ENCODE measurements at places on chromosomes 7 and 10.

DNA sequence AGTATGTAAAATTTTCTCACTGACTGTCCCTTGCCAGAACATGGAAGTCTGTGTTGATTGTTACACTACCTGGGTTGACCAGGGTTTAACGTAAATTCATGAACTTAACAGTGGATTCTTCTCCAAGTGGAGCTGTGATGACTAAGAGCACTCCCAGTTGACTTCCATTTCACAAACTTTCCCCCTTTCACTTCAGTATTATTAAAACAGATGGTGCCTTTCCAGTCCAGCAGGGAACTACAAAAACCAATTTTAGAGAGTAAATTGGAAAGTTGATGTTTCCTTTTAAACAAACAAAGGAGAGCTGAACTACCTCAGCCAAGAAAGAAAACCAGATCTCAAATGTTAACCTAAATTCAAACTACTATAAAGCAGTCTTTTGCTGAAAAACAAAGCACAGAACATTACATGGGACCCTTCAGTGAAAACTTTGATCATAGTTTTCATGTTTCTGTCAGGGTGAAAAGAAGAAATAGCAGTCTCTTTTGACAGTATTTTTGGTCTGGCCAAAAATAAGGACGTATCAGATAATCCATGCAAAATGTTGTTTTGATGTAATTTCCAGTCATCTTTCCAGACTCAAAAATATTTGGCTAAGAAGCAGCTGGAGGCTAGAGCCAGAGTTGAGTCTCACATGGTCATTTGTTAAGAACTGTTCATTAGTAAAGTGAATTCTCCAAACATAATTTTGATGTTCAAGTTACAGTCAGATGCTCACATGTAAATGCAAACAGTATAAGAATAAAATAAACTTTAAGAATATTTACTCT is 479.9 kb upstream of the AKR1E2 start:
- no peak for DNase-seq

- no peak for DNase-seq
These were observed 491 bp upstream of the SH2D4B start for GRCh38 chr10:80537086-80537735.

GRCh38 chr7:76292213-76292573 is 10.3 kb upstream of the HSPB1 start:
- DNase-seq, result no peak

DNA sequence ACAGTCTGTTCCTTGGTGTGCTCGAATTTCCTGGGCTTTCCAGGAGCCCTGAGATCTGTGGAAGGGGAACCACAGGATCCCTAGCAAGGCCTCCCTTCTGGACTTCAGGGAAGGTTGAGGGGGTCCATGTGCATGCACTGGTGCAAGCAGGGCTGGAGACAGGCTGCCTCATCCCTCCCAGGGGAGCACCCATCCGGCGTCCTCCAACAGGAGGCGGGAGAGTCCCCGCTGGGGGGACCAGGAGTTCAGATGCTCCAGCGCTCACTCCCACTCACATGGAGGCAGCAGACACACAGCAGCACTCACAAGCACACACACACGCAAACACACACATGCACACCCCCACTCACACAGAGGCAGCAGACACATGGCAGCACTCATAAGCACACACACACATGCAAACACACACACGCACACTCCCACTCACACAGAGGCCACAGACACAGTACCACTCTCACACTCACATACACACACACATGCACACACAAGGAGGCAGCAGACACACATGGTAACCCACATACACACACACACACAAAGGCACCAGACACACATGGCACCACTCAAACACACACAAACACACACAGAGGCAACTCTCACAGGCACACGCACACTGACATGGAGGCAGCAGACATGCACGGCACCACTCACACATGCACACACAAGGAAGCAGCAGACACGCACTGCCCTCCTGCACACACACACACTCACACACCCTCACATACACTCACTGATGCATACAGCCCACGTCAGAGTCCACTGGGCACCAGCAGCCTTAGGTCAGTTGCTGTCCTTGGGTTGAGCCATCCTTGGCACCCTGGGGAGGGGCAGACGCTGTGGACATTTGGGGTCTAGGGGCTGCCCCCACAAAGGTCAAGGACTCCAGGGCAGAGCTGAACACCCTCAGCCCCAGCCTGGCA is 247.0 kb upstream of the PPP2R2D start:
- DNase-seq, result no peak

- no peak for DNase-seq
These were observed 47.7 kb upstream of the RNF148 start for GRCh38 chr7:122750389-122750788.

DNA sequence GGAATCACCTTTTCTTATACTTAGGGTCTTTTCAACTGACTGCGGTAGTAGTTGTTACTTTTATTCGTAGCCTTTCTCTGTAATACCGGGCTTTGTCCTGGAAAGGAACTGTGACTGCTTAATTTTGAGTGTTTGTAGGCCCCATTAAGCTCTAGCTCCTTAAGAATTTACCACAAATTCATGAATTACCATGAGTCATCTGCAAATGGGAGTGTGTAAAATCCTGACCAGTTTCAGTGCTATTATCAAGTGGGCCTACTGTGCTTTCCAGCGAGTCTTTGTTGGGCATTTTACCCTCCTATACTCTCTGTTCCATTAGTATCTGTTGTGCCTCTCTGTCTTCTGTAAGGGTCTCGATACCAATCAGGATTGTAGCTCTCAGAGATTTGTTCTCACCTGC is 49.7 kb downstream of the ZMYND11 start:
- no peak for DNase-seq

DNA sequence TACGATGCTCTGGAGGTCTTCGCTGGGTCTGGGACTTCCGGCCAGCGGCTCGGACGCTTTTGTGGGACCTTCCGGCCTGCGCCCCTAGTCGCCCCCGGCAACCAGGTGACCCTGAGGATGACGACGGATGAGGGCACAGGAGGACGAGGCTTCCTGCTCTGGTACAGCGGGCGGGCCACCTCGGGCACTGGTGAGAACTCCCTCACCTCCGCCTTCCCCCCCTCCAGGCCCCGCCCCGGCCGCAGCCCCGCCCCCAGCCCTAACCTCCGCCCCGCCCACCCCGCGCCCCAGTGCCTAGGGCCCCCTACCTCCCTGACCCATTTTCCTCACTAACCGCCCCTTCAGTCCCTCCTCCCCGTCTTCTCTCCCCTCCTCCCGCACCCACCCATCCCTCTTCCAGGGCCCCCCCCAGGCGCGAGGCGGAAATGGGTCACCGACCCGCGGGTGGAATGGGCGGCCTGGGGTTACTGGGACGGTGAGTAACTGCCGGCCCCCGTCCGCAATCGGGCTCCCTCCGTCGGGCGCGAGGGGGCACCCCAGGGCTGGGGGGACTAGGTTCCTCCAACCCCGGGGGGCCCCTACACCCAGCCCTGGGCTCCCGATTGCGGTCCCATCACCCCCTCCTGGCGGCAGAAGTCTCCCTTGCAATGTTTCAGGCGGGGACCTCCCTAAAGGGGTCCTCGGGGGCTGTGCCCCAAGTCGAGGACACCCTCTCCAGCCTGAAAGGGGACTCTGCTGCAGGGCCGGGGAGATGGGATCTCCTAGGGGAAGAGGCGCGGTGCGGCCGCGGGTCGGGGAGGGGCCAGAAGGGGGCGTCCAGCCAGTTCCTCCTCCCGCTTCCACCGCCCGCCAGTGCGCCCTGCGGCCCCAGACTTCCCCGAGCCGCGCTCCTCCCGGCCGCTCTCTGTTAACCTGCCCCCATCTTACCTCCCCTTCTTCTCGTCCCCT is 2.1 kb downstream of the PCOLCE start:
- DNase-seq, result no peak

DNA sequence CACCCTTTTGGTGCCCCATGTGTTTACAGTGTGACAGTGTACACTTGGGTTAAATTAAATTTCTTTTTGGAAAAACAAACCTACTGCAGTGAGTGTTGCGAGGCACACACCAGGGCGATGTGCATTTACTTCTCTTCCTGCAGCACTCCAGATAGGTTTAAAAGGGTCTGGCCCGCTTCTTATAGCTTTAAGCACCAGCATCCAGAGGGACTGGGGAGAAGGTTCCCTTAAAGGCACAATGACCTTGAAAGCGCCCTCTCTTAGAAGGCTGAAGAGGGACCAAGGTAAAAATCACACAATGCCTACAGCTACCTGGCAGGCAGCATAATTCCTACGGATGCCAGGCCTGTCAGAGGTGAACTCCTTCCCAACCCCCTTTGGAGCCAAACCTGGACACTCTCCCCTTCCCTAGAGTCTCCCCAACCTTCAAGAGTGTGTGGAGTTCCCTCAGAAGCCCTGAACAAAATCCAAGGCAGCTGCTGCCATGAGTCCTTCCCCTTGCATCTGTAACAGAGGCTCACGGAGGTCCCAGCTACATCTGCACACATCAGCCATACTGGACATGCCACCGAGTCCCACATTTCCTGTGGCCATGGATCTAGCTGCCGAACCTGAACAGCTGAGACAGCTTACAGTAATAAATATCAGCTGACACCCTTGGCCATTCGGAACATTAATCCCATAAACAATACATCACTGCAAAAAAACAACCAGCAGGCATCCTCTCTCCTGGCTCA is 33.2 kb downstream of the TRIM8 start:
- no peak for DNase-seq

- DNase-seq, result no peak
These were observed 26.2 kb upstream of the TRIM24 start for GRCh38 chr7:138433583-138434443.

GRCh38 chr10:7667262-7668141 is 736 bp upstream of the ITIH5 start:
- no peak for DNase-seq

DNA sequence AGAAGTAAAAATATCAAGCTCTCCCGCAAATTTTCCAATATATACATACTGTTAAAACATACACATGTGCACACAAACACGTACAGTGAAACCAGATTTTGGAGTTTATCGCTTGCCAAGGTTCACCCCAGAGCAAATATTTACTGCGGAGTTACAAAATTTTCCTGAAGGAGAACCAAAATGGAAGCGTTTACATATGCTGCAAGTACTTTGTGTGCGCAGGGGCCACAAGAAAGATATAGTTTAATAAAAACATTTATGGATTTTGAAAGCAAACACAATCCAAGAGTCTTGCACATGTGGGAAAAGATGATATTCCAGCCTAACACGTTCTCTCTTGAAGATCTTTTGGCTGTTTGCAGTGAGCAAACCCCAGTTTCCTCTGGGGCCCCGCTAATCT is 301.3 kb upstream of the NFE2L3 start:
- DNase-seq, result no peak

DNA sequence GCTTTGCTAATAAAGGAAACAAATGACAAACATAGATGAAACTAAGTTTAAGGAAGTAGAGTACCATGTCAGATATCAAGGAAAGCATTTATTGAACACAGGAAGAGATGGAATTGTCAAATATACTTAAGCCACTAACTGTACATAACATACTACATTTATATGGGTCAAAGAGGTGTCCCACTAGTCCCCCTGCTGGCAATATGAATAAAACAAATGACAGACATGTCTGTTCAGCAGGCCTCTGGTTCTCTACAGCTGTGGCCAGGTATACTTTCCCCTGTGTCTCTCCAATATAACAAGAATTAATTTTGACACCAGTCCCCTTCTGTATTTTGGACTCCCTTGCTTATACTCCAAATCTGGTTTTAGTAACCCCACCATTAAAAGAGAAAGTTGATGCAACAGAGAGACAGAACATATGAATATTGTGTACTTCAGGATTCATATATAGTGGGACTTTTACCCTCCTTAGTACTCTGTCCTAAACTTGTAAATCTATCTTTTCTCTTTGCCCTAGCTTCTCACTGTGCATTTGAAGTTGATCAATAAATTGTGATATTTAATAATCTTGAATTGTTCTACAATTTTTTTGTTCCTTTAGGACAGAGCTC is 42.9 kb downstream of the CD36 start:
- DNase-seq, result no peak

DNA sequence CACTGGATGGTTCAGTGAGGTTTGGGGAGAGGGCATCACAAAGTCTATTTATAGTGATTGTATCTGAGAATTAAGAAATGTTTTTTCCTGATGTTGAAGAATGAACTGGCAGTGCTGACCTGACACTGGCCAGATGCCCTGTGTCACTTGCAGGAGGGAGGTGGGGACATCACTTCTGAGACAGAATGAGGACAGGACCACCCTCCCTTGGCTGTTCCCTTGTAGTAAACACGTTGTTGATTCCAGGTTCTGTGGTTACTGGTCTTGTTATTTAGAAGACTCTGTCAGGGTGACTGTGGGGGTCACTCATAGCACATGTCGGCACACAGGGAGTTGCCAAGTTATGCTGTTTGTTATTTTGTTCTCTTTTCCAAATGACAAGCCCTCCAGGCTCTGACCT is 126.4 kb downstream of the ADCY1 start:
- DNase-seq, result no peak

DNA sequence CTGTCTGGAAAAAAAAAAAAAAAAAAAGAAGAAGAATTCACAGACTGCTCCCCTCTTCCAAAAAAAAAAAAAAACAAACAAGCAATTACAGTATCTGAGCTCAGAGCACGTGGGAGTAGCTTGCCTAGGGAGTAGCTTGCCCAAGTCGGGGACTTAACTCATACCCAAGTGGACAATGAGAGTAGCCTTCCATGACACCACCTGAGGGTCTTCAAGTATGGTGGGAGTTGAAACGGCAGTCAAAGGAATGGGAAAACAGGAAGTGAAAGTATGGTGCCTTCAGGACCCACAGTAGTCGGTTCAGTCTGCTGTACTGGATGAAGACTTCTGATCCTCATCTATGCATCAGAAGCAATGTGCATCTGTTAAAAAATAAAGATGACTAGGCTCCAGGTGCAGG is 10.6 kb downstream of the VOPP1 start:
- DNase-seq, result no peak

- DNase-seq, result no peak
These were observed 14.4 kb upstream of the RBM20 start for GRCh38 chr10:110629680-110630191.

- DNase-seq, result no peak
These were observed 167.3 kb upstream of the SLC13A1 start for GRCh38 chr7:123367031-123367430.

DNA sequence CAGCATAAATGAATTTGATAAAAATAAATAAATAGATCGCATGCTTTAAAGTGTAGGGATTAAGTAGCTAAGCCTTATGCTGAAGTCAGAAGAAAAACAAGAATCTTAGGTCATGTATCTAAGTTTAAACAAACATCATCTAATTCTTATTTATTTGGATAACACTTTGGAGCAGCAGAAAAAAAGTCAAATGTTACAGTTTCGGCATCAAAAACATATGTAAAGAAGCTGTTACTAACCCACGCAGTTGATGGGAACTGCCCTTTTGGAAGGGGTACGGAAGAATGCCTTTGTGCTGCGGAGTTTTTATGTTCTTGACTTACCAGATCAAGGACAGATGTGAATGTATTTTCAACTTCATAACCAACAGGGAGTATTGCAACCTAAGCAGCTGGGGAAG is 37.3 kb upstream of the HABP2 start:
- no peak for DNase-seq

DNA sequence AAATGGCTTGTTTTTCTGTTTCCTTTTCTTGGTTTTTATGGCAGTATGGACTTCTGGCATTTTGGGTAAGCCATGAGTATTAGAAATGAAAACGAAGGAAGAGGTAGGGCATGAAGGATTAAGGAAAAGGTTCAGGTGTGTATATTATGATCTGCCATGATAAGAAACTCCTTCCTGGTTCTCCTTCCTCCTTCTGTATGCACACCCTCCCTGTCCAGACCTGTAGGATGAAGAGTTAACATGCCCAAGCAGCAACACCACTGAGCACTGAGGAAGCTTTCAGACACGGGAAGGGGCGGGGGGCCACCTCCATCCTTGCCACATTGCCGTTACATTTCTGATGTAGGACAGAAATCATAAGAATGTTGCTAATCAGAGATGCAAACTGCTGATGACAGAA is 361.0 kb upstream of the ZMIZ1 start:
- no peak for DNase-seq

GRCh38 chr7:29109899-29110298 is 36.4 kb downstream of the CPVL start:
- no peak for DNase-seq
